ENCODE measurements at places on chromosomes 2 and 18.

GRCh38 chr2:3222636-3223035, 155.0 kb downstream of the EIPR1 start:
- no peak for DNase-seq

DNA sequence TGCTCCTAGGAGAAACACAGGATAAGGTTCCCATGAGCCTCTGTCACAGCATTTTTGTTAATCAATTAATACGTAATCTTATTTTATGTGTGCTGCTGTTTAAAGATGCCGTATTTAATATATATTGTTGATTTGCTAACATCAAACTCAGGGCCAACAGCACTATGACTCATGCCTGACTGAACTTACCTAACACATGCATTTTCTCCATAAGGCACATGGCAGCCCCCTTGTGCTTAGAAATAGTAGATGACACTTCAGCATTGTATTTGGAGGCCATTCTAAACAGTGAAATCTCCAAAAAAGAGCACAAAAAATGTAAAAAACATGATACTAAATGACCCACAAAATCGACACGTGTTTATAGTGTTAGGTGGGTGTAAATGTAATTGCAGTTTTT, 314.8 kb downstream of the MYCN start:
- DNase-seq = no peak

- DNase-seq = no peak
These were observed 224.1 kb downstream of the PHLPP1 start for GRCh38 chr18:62939433-62939832.

DNA sequence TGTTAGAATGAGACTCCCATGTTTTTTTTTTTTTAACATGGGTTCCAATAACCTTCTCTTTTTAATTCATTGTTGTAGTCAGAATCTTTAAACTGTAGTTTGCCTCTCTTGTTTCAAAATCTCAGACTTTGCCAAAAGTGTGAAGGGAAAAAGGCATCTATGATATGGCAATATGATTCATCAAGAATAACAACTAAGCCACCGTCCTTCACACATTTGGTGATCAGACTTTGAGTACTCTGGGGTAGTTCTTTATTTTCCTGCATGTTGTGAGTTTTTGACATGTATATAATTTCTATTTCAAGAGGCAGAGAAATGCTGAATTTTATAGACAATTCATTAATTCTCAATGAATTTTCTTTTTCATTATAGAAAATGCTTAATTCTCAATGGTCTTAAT, 53.5 kb upstream of the CERS6 start:
- no peak for DNase-seq

DNA sequence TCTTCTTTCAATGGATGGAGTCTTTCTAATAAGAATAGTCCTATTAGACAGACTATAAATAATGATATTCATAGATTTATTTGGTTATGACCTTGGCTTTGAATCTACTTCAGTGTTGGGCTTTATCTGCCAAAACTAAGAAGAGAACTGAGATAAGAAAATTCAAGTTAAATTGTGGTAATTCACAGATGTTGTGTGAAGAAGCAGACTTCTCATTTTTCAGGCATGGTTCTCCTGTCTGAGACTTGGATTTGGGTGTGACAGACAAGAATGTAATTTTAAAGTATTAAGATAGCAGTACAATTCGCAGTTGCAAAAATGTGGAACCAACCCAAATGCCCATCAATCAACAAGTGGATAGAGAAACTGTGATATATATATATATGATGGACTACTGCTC, 124.7 kb downstream of the QPCT start:
- DNase-seq = no peak
